Activated CD4-positive, CD25-positive, alpha-beta regulatory T cell (primary cell): ENCODE measurements at places on chromosomes 1 and 21.

DNA sequence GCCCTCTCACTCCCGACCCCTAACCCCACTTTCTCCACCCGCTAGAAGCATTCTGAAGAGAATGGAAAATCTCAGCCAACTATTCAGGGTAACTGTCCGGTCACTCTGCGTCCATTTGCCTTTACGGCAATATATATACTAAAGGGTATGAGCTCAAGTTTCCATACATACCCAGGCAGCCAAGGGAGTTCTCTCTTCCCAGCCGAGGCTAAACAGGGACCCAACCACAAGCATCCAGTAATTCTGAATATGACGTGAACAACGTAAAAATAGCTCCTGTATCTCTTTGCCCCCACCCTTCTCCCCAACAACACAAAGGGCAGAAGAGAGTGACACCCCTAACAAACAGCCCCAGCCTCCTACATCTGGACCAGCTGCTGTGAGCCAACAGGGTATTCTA lies 67.7 kb downstream of the SSBP3 start:
- no peak for DNase-seq

DNA sequence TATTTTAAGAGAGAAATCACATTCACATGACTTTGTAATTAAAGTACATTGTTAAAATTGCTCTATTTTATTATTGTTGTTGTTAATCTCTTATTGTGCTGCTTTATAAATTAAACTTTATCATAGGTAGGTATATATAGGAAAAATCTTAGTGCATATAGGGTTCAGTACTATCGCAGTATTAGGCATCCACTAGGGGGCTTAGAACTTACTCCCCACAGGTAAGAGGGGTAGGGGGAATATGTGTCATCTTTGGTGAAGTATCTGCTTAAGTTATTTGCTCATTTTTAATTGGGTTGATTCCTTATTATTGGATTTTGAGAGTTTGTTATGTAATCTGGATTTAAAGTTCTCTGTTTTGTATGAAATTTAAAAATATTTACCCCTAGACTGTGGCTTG lies 385.2 kb downstream of the DUSP10 start:
- no peak for DNase-seq

DNA sequence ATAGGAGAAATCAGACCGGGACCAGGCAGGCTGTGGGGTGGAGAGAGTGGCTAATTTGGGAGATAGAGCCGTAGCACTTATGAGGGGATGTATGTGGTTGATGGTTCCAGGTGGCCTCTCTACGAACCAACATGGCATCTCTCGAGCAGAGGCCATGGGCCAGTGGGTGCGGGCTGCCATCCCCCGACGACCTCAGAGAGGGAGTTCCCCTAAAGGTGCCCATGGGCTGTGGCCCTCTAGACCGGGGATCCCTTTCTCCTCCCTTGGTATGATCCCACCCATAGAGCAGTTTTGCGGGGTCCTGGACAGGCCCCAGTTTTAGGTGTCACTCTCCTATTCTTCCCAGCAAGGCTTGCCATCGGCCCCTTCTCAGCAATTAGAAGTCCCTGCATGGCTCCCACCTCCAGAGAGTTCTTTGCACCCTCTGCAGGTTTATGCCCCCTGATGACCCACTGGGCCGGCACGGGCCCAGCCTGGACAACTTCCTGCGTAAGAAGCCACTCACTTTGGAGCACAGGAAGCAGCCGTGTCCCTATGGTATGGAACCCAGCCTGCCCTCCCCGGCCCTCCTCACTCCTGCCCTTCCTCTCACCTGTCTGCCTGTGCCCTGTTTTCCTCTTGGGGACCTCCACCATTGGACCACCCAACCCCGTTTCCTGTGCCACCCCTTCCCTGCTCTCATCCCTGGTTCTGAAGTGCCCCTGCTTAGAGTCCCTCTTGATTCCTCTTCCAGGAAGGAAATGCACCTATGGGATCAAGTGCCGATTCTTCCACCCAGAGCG lies 7.8 kb downstream of the ZC3H12A start:
- no peak for DNase-seq

DNA sequence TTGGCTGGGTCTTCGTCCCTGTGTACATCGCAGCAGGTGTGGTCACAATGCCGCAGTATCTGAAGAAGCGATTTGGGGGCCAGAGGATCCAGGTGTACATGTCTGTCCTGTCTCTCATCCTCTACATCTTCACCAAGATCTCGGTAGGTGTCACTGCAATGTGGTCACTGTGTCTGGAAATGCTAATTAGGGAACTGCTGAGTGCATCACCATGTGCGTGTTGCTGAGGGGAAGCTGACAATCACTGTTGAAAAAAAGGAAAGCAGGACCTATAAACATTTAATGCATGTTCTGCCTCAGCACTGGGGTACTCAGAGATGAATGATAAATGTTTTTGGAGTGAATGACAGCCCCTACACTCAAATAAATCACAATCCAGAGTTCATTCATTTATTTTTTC lies 6.8 kb downstream of the SLC5A9 start:
- no peak for DNase-seq

- DNase-seq = no peak
These were observed 32.5 kb upstream of the RGS4 start for GRCh38 chr1:163036671-163037070.

GRCh38 chr1:98336472-98337083 lies 324.9 kb upstream of the SNX7 start:
- no peak for DNase-seq

DNA sequence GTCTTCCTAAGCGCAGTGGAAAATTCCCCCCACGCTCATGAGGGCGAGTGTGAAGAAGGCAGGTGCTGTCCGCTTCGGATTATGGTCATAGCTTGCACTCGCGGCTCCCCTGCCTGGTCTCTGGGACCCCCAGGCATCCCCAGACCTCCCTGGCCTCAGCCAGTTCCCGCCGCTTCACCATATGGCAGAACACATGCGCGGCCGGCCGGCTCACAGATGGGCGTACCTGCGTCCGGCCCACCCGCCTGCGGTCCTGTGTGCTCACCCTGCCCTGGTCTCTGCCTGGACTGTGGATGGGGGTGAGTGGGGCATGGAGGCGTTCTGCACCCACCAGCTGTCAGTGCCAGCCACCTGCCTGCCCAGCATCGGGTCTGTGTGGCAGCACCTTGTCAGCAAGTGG lies 34.1 kb downstream of the PRKCZ start:
- no peak for DNase-seq

DNA sequence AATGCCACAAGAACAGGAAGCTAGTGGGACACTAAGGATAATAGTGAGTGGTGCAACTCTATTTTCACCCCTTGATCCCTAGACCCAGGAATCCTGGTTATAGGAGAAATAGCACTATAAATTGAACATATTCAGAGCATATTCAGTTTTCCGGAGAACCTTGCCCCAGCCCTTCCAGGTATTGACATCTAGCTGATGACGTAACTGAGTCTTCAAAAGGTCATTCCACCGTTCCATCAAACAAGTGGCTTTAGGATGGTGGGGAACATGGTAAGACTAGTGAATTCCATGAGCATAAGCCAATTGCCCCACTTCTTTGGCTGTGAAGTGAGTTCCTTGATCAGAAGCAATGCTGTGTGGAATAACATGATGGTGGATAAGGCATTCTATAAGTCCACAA lies 2.9 kb downstream of the MROH9 start:
- DNase-seq = no peak

DNA sequence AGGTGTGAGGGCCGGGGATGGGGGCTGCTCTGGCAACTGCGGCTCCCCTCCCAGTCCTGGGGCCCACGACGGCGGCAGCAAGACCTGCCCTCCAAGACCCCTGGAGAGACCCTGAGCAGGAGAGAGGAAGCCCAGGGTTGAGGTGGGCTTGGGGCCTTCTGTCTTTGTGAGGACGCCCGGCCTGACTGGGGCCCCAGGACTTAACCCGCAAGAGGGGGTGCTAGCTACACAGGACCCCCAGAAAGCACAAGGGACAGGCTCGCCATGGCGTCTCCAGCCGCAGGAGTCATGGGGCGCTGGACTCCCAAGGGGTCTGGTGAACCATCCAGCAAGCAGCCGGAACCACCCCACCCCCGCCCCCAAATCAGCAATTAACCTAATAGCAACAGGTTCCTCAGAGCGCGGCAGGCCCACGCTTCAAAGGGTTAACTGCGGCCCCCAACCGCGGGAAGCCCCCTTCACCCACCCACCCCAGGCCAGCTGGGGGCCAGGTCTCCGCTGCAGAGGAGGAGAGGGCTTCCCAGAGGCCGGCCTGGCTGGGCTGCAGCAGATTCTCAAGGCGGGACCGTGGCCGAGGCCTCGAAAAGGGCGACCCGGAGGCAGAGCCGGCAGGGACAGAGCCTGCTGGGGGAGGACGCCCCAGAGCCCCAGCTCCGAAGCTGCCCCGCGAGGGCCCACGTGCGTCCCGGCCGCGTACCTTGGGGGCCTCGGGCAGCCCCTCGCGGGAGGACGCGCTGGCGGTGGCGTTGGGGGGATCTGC lies 525 bp downstream of the C1QTNF12 start:
- no peak for DNase-seq

DNA sequence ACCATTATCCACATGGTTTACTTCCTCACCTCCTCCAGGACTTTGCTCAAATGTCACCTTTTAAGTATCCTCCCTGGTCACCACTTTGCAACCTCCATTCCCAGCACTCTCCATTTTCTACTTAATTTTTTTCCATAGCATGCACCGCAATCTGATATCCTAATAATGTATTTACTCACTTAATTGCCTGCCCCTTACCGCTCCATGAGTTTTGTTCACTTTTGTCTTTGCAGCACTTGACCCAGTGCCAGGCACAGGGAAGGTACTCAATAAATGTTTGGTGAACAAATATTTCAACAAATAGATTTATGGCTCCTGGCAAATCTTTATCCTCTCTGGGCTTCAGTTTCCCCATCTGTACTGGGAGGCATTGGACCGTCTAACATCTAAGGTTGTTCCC lies 53.6 kb downstream of the UBE2T start:
- no peak for DNase-seq

GRCh38 chr1:61506236-61506635 lies 218.7 kb downstream of the TM2D1 start:
- no peak for DNase-seq

GRCh38 chr1:39272027-39272797 lies 67.7 kb downstream of the MACF1 start:
- no peak for DNase-seq

DNA sequence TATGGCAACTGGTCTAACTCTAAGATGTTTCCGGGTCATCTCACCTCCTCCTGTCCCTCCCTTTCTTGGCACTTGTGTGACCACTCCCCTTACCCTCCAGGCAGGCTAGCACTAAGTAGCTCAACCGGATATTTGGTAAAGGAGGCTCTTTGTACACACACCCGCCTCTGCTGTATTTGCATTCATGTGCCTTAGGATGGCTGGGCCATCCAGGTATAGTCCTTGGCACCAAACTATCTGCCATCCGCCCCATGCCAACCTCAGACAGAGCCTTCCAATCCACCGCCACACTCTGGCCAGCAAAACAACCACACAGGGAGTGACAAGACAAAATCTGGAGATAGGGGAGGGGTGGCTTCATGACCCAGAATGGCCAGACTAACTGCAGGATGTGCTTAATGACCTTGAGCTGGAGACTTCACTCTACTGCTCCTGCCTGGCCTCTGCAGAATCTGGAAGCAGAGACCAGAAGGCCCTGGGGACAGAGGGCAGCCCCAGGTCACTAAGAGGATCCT lies 59.5 kb downstream of the CDK18 start:
- no peak for DNase-seq

DNA sequence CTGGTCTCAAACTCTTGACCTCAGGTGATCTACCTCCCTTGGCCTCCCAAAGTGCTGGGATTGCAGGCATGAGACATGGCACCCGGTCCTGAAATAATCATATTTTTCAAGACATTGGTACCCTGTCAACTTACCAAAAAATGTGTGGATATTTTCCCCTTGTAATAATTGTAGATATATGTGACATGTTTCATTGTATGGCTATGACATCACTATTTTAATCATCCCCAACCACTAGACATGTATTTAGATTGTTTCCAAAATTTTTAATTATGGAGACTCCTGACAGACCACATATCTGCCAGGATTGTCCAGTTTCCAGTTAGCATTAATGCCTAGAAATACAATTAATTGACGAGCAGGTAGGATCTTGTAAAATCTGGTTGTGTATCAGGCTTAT lies 96.7 kb upstream of the NEGR1 start:
- no peak for DNase-seq

DNA sequence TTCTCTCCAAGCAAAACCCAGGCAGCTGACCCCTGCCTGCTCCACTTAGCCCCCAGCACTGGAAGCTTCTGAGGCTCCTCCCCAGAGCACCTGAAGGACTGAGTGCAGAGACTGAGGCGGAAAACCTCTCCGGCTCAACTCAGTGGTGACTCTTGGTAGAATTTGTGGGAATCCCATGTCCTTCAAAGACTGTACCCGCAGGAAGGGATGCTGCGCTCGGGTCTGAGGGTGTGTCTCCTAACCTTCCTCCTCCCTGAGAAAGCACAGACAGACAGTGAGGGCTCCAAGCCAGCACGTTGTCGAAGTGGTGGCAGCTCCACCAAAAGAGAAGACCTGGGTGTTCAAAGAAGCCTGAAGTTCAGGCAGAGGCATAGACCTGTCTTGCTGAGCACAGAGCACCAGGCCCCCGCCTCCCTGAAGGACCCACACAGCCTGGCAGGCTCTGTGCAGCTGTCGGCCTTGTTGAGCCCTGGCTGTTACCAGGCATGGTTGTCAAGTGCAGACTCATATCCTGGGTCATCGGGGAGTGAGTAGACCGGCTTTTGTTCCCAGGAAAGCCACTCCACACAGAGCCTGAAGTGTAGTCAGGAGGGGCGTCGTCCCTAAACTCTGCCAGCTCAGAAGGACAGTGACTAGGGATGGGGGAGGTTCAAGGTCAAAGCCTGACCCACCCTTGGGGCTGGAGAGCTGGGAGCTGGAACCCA lies 36.7 kb downstream of the CSMD2 start:
- no peak for DNase-seq

GRCh38 chr1:60894130-60894529 lies 188.2 kb upstream of the NFIA start:
- no peak for DNase-seq

- no peak for DNase-seq
These were observed 21.0 kb downstream of the PDE9A start for GRCh38 chr21:42674351-42674940.

DNA sequence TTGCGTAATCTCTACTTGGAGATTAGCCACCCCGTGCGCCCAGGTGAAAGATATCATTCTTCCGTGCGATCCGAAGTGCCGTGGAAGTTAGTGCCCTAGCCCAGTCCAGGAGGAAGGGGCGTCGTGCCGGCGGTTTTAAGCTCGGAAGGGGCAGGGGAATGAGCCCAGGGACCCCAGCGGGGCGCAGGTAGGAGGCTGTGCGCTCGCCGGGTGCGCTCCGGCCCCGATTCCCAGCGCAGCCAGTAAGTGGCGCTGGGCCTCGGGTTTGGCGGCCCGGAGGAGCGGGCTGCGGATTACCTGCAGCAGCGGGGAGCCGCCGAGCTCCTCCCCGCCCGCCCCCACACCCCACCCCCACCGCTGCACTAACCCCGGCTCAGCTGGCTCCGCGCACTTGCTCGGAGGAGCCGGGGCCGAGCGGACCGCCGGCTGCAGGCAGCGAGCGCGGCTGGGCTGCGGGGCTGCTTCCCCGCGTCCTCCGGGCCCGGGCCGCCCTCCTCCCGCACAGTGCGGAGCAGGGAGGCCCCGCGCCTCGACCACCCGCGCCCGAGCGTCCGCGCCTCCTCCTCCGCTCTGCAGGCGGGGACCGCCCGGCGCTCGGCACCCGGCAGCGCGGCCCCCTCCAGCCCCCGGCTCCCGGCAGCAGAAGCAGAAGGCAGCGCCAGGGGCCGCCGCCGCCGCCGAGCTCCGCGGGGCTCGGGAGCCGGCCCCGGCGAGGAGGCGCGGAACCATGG lies at the start of gene RYR2:
Gene RYR2, plus strand, starts transcription at position 390 of the 731 bp plus-strand sequence. Its CDS starts 338 bp downstream, at position 728.
- no peak for DNase-seq
